CD8-positive, alpha-beta T cell (primary cell): ENCODE measurements at places on chromosomes 3 and 15. TPM values are rescaled to one million over a fixed set of nuclear protein-coding genes. Genes with fewer than 3 reads are reported as not detected.

DNA sequence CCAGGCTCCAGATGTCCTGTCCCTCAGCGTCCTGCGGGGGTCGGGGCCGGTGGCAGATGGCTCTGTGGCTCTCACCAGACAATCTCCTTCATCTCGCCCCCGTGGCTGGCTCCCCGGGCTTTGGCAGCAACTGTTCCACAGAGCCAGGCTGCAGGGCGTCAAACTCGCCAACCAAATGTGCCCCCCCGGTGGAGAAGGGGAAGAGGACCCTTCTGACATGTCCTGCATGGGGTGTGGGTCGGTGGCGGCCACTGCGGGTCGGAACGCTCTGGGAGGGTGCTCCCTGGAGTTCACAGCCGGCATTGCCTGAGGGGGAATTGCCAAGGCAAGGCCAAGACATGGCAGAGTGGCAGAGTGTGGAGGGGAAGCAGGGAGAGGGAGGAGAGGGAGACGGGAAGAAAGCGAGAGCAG, 36.0 kb downstream of the BDH1 start:
- no peak for DNase-seq

- DNase-seq: no peak
These were observed 55.5 kb downstream of the MCF2L2 start for GRCh38 chr3:183372911-183373310.

- no peak for DNase-seq
These were observed 55.8 kb downstream of the OSBPL10 start for GRCh38 chr3:31925271-31925630.

- no peak for DNase-seq
These were observed 799.1 kb upstream of the NECTIN3 start for GRCh38 chr3:110272525-110272924.

DNA sequence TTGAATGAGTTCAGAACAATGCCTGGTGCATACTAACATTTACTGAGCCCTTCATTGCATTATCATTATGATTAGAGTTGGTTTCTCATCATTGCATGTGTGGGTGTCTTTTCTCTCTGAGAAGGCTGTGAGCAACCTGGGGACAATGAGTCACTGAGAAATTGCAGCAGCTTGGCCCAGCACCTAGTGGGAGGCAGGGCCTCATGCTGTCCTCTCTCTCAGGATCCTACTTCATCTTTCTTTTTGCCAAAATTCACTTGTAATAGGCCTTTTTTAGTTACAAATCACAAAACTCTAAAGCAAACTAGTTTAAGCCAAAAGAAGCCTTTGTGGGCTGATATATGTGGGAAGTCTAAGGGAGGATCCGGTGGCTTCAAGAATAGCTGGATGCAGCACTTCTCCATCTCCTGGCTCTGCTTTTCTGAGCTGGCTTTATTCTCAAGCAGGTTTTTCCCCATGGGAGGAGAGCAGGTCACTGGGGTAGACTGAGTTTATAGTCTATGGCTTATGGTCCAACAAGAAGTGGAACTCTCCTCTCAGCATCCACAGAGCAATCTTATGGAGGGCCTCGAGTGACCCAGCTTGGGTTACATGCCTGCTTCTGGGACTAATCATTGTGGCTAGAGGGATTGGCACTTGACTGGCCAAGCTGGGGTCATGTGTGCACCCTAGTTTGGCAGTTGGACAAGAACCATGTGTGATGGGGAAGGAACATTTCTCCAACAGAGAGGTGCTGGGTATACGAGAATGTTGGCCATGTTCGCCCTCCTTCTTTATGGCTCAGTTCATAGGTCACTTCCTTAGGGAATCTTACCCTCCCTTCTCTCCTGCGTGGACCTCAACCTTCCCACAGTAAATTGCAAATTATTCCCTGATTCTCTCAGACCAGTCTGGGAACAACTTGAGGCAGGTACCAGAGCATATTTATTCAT, 8.7 kb upstream of the CAMK1 start:
- no peak for DNase-seq

DNA sequence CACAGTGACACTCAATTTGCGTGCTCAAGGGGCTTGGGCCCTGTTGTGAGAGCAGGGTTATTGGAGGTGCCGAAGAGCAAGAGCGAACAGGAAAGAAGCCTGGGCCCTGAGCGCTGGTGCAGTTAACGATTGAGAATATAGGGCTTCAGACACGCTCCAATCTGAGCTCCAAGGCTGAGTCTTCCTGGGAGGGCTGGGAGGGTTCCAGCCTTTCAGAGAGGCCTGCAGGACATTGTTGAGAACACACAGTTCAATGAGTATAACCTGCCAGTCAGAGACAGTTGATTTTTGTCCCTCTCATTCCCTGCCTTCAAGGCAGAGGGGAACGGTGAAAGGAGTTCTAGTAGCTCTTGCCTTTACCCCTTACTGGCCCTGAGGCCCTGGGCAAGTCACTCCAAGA, 47.3 kb downstream of the GLDN start:
- no peak for DNase-seq

DNA sequence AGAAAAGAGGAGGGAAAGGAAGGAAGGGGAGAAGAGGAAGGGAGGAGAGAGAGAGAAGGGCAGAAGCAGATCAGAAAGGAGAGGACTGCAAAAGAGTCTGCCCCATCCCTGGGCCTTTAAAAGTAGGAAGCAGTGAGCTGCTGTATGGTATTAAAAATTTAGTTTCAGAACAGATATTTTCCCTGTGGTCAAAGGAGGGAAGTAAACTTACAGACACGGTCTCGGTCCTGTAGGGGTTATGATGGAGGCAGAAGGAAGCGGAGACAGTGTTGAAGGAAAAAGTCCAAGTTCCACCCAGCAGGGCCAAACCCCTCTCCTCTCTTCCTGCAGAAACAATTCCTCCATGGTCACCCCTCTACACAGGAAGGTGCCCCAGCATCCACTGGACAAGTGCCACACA, 122.0 kb upstream of the PROK2 start:
- no peak for DNase-seq

- DNase-seq: no peak
These were observed 83.4 kb downstream of the EEFSEC start for GRCh38 chr3:128236657-128237056.

GRCh38 chr3:16334909-16335308, 69.9 kb downstream of the OXNAD1 start:
- no peak for DNase-seq

- no peak for DNase-seq
These were observed 61.8 kb downstream of the SENP2 start for GRCh38 chr3:185647880-185648210.

TRPM1 gene
- total RNA-seq: not detected

DNA sequence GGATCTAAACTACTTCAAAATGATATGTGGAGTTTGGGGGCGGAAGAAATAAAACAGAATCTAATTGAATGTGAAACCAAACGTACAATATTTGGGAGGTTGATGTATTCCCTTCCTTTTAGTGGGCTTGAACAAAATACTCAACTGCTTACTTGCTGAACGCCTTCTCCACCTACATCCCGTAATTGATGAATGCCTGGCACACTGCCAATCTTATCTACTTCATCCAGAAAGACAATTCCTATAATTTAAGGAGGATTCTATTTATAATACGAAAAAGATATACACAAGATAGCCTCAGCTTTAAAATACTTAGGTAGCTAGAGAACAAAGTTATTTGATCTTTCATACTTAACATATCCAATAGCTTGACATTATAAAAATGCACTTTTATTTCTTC, 23.1 kb upstream of the PDCD7 start:
- DNase-seq: no peak

GRCh38 chr15:60890375-60891230, 338.5 kb downstream of the RORA start:
- no peak for DNase-seq

DNA sequence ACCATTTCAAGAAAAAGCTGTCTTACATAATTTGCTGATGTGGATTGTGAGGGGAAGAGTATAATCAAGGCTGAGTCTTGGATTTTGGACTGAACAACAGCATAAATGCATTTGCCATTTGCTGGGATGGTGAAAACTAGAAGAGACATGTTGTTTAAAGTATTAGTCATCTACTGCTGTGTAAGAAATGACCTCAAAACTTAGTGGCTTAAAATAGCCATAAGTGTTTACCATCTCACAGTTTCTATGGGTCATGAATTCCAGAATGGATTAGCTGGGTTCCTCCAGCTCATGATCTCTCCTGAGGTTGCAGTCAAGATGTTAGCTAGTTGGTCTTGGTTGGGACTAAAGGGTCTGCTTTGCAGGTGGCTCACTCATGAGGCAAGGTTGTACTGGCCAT, 66.2 kb downstream of the SCN11A start:
- DNase-seq: no peak

DNA sequence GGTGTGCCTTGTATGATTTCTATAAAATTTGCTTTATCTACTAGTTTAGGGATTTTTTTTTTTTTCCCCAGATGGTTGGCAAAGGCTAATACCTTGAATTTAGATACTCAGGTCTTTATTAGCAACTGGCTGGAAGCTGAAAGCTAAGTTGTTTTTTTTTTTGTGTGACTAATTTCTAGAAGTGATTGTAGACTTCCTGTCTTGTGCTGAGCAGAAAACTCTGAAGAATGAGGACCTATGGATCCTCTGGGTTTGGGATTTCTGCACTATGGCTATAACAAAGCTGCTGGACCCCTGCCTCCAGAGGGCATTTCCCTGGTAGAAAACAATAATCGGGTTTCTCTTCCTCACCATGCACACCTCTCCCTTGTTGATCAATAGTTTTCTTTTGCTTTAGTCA, 10.0 kb downstream of the ARIH2 start:
- DNase-seq: no peak

GRCh38 chr3:104323226-104323625, 1043.5 kb upstream of the ALCAM start:
- DNase-seq: no peak

GRCh38 chr3:180073561-180073960, 36.8 kb upstream of the PEX5L start:
- DNase-seq: no peak

DRD3 gene
- total RNA-seq: not detected

DNA sequence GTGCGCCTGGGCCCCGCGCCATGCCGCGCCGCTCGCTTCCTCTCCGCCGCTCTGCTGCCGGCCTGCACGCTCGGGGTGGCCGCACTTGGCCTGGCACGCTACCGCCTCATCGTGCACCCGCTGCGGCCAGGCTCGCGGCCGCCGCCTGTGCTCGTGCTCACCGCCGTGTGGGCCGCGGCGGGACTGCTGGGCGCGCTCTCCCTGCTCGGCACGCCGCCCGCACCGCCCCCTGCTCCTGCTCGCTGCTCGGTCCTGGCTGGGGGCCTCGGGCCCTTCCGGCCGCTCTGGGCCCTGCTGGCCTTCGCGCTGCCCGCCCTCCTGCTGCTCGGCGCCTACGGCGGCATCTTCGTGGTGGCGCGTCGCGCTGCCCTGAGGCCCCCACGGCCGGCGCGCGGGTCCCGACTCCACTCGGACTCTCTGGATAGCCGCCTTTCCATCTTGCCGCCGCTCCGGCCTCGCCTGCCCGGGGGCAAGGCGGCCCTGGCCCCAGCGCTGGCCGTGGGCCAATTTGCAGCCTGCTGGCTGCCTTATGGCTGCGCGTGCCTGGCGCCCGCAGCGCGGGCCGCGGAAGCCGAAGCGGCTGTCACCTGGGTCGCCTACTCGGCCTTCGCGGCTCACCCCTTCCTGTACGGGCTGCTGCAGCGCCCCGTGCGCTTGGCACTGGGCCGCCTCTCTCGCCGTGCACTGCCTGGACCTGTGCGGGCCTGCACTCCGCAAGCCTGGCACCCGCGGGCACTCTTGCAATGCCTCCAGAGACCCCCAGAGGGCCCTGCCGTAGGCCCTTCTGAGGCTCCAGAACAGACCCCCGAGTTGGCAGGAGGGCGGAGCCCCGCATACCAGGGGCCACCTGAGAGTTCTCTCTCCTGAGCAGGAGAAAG, 951 bp downstream of the GPR62 start:
- peak; percentile 65 for DNase-seq

DNA sequence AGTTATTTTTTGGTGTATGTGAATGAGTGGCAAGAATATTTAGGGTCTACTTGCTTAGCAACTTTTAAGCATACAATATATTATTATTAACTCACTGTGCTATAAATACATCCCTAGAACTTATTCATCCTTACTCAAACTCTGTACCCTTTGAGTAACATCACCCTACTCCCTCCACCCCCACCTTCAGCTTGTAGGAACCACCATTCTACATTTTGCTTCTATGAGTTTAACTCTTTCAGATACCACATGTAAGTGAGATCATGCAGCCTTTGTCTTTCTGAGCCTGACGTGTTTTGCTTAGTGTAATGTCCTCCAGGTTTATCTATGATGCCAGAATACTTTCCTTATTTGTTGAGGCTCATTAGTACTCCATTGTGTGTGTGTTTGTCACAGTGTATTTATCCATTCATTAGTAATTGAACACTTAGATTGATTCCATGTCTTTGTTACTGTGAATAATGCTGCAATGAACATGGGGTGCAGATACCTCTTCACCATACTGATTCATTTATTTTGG, 526.9 kb downstream of the PYDC2 start:
- no peak for DNase-seq

- no peak for DNase-seq
These were observed 76.3 kb downstream of the XXYLT1 start for GRCh38 chr3:195194559-195195206.

DNA sequence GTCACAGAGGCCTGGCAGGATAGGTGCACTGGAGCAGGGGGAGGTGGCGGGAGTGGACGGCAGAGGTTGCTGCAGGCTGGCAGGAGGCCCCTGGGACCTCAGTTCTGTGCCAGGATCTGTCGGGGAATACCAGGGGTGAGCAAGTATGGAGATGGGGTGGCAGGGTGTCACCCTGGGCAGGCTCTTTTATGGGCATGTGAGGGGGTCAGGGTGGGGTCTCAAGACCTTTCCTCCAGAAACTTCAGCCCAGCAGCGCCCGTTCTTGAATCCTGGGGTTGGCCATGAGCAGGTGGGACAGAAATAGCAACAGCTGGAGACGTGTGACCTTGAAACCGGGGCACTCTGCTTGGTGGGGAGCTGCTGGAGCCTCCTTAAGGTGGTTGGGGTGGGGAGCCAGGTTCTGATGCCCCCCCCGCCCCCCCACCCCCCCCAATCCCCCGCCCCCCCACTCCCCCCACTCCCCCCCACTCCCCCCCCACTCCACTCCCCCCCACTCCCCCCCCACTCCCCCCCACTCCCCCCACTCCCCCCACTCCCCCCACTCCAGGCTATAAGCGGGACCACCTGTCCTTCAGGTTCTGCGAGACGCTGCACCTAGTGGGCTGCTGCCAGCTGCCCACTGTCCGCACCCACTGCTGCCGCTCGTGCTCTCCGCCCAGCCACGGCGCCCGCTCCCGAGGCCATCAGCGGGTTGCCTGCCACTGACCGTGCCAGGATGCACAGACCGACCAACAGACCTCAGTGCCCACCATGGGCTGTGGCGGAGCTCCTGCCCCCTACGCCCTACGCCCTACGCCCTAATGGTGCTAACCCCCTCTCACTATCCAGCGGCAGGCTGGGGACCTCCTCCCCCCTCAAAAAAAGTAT, 84.9 kb downstream of the TBC1D2B start:
- no peak for DNase-seq

GRCh38 chr3:99186016-99186415, 284.5 kb upstream of the DCBLD2 start:
- no peak for DNase-seq

DNA sequence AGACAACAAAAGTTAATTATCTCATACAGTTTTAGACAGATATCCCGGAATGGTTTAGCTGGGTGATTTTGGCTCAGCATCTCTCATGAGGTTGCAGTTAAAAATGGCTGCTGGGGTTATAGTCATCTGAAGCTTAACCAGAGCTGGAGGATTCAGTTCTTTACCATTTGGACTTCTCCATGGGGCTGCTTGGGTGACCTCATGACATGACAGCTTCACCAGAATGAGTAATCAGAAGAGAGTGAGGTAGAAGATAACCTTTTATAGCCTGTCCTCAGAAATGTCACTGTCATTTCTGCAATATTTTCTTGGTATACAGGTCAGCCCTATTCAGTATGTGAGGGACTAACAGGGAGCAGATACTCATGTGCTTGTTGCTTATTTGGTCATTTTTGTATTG, 30.9 kb downstream of the TFG start:
- DNase-seq: no peak

- DNase-seq: no peak
These were observed 15.1 kb downstream of the TLNRD1 start for GRCh38 chr15:81015621-81016488.
